Substantia nigra (tissue), 51 donors: ENCODE measurements at places on chromosomes 13 and 19.

DNA sequence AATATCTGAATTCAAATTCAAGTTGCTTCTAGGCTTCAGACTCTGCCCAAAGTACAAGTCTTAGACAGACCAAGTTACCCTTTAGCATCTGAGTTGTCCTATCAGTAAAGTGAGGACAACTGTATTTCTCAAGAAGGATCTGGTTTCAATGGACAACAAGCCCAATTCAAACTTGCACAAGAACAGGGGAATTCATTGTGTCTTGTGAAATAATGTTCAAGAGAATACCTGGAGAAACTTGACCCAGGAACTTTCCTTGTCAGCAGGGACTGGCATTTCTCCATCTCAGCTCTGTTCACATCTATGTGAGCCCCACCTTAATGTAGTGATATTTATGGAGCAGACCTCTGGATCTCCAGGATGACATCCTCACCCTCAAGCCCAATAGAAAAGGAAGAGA lies 894.9 kb upstream of the SLC10A2 start:
- no peak for DNase-seq

DNA sequence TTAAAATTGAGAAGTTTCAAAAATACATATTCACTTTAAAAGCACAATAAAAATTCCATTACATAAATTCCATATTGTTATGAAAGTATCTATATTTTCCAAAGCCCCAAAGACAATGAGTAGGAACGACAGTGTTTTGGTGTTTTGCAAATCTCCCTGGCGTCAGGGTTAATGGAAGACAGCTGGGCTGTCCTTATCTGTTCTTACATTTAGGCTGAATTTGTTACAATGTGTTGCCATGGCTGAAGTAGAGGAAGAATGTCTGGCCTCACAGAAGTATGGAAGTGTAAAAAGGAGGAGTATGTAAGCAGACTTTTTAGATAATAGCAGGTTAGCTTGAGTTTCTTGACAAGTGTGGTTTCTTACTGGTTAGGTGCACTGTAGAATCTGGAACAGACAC lies 124.4 kb upstream of the SPATA13 start:
- DNase-seq = no peak

DNA sequence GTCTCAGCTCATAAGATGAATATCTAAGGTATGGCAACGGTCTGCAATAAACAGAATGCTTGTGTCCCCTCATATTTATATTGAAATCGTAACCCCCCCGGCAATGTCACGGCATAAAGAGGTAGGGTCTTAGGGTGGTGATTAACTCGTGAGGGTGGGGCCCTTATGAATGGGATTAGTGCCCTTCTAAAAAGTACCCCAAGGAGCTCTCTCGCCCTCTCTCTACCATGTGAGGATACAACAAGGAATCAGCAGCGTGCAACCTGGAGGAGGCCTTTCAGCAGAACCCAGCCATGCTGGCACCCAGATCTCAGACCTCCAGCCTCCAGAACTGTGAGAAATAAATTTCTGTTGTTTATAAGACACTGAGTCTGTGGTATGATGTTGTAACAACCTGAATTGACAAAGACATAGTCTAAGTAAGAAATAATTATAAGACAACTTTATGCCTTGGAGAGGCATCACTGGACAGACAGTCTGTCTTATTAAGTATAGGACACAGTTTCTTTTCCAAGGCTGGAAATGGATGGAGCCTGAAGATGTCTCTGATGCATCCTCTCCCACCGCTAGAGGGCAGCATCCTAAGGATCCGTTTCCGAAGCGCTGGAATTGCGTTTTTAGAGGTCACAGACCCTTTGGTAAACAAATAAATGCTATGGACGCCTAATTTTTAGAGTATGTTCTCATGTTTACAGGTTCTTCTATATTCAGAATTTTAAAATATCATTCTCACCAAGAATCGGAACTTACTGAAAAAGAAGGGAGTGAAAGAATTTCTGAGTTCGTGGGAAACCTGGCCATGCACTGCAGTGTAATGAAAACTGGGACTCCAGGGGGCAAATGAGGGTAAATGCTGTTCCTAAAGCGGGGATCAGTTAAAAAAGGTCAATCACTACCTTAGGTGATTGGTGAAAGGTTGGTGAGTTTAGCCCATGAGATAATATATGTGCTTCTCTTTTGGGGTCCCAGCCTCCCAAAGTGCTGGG lies 13.3 kb upstream of the LEUTX start:
- no peak for DNase-seq

- no peak for DNase-seq
Measured at GRCh38 chr19:5993648-5994358, 15.9 kb upstream of the RANBP3 start.

DNA sequence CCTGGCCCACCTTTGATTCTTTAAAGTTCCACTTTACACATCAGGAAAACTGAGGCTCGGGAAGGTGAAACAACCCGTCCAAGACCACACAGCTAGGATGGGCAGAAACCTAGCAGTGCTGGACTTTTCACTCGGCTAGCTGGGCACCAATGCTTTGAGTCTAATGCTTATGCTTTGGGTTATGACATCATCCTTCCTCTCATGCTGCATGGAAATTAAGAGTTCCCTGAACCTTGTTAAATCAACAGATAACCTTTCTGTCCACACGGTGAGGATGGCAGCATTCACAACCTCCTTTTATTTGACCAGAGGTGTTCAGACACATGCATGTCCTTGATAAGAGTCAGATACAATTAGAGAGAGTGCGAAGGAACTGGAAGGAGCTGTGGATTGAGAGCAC lies 138.4 kb downstream of the UQCRFS1 start:
- no peak for DNase-seq

GRCh38 chr19:7862413-7862951 lies 11.7 kb downstream of the PRR36 start:
- DNase-seq = peak; percentile 19

- no peak for DNase-seq
Measured at GRCh38 chr13:78198821-78199220, 280.2 kb upstream of the EDNRB start.

- peak; percentile 96 for DNase-seq
Measured at GRCh38 chr13:52652196-52652979, at the start of gene SUGT1. TSS of gene SUGT1 (plus strand) at chr13:52652836. CDS start at chr13:52652921, 85 bp downstream.

GRCh38 chr13:111382411-111382810 lies 62.0 kb downstream of the TEX29 start:
- DNase-seq = no peak

DNA sequence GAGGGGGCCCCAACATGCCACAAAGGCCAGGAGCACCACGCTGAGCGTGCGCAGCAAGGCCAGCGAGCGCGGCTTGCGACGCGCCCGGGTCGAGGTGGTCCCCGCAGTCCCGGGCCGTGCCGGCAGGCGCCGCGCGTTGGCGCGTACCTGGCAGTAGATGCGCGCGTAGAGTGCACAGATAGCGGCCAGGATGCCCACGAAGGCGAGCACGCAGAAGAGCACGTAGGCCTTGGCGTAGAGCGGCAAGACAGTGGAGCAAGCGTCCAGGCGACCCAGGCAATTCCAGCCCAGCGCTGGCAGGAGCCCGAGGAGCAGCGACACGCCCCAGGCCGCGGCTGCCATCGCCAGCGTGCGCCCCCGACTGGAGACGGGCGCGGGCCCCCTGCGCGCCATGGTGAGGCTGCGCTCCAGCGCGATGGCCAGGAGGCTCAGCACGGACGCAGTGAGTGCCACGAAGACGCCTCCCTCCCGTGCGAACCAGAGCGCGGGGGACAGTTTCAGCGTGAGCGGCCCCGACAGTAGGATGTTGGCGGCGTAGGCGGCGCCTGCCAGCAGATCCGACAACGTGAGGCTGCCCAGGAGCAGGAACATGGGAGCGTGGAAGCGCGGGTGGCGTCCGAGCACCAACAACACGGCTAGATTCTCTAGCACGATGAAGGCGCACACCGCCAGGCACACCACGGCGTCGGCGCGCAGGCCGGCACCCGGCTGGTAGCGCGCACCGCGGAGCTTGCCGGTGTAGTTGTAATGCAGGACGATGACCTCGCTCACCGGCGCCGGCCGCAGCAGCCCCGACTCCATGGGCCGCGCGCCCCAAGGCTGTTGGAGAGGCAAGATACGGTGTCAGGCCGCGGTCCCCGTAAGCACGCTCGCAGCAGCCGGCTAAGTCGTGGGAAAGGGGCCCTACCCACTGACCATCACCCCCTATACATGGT lies 2.8 kb downstream of the S1PR5 start:
- DNase-seq = no peak

- DNase-seq = no peak
Measured at GRCh38 chr13:113643593-113643992, 14.4 kb downstream of the ATP4B start.

DNA sequence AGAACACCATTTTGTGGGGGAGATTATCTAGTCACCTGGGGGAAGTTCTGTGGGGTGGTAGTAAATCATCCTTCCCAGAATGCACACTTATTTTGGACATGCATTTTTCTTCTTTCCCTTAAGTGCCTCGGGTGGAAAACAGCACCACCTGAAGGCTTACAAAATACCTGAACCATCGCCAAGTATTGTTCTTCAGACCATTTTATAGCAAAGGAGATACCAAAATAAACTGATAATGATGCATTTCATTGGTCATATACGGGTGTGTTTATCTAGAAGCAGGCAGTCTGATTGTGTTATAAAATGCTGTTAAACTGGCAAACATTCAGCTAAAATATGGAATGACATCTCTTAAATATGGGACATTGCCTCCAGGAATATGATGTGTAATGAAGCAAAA lies 1034.7 kb downstream of the SLITRK1 start:
- no peak for DNase-seq

DNA sequence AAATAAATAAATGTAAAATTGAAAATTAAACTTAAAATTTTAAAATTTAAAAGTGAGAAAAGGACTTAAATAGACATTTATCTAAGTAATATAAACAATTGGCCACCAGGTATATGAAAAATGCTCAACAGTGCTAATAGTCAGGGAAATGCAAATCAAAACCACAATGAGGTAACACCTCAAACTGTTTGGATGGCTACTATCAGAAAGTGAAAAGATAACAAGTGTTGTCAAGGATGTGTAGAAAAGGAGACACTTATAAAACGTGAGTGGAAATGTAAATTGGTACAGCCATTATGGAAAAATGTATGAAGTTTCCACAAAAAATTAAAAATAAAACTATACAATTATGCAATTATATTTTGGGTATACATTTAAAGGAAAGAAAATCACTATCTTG lies 752.2 kb downstream of the EFNB2 start:
- no peak for DNase-seq

DNA sequence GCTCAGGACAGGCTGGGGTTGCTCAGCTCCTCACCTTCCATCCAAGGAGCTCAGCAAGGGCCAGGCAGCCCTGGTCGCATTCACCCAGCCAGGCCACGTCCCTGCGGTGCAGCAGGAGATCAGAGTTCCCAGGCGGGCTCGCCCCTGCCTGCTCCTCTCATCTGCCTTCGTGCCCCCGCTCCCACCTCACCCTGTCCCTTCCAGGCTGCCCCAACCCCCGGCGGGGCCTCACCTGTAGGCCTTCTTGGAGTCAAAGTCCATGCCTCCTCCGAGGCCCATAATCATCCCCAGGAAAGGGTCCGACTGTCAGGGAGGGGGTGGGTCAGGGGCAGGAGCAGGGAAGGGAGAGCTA lies 1.3 kb upstream of the RINL start:
- DNase-seq = no peak

DNA sequence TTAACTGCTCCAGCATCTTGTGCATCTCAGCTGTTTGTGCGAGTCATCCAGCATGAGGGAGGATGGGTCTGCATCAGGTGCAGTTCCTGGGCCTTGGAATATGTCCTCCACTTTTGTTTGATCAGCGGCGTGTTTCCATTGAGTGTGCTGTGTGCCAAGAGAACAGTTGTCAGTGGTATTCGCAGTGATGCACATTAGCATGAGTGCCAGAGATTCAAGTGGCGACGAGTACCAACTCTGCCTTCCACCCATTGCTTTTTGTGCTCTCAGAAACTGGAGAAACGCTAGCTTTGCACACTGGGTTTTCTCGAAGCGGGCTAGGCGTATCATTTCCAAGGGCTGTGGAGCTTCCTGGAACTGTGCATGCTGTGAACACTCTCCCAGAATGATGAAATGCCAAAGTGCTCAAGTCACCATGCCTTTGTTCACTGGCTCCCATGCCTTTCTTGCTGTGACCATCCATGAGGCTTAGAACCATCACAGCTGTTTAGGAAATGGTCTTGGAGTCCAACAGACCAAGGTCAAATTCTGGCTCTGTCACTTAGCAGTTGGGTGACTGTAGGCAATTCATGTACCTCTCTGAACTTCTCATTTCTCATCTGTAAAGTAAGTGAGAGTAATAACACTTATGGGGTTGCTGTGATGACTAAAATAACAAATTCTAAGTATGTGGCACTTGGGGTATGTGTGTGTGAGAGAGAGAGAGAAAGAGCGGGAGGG lies 18.4 kb downstream of the LRCH1 start:
- DNase-seq = no peak

GRCh38 chr19:13978351-13979243 lies 26.3 kb downstream of the DCAF15 start:
- no peak for DNase-seq

GRCh38 chr19:15195371-15196334 lies 5.1 kb downstream of the NOTCH3 start:
- no peak for DNase-seq

DNA sequence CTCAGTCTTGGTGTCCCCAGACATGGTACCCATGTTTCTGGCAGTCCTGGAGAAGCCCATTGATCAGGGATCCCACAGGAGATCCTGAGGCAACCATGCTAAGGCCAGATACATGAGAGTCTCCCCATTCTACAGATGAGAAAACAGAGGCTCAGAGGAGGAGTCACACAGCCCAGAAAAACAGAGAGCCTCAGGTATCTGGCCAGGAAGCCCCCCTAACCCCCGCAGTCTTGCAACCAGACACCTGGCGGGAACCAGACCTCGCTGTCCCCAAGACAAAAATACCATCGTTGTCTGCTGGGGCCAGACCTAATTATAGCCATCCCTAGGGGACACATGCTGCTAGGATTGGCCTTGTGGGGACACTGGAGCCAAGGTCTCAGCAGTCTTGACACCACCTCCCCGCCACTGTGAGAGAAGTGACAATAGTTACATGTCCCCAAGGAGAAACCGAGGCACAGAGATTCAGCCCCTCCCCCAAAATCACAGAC lies 1.6 kb upstream of the PDE4C start:
- DNase-seq = no peak

- no peak for DNase-seq
Measured at GRCh38 chr19:45442778-45443461, 19.2 kb upstream of the ERCC1 start.

DNA sequence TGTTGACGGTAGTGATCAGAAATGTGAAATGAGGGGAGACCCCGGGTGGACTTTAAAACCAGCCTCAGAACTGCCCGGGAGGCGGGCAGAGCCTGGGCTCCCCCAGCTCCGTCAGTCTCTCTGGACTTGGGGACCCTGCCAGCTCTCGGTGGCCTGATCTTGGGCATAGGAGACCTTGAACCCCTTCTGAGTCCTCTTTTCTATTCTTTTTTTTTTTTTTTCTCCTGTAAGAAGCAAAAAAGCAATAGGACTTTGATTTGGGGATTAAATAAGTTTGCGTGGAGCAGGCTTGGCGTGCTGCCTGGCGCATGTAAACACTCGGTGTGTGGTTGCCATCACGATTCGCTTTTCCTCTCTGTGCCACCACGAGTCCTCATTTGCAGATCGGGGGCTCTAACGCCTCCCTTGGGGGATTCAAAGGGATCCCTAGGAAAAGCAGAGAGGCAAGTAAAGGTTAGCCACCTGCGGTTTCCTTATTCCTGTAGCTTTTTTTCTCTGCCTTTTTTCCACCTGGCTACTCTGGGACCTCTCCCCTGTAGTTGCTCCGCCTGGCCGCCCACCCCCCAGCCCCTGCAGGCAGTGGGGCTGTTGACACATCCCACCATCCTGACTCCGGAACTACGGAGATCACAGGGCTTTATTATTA lies 1.3 kb downstream of the SAFB start:
- DNase-seq = no peak
